Activated CD4-positive, alpha-beta T cell treated with anti-CD3 and anti-CD28 coated beads, Interleukin-2, amount 50 U/mL, for 4 hours (primary cell): ENCODE measurements at places on chromosomes 16 and 17.

- no peak for DNase-seq
Observed at GRCh38 chr17:8162997-8163977, 539 bp upstream of the VAMP2 start.

DNA sequence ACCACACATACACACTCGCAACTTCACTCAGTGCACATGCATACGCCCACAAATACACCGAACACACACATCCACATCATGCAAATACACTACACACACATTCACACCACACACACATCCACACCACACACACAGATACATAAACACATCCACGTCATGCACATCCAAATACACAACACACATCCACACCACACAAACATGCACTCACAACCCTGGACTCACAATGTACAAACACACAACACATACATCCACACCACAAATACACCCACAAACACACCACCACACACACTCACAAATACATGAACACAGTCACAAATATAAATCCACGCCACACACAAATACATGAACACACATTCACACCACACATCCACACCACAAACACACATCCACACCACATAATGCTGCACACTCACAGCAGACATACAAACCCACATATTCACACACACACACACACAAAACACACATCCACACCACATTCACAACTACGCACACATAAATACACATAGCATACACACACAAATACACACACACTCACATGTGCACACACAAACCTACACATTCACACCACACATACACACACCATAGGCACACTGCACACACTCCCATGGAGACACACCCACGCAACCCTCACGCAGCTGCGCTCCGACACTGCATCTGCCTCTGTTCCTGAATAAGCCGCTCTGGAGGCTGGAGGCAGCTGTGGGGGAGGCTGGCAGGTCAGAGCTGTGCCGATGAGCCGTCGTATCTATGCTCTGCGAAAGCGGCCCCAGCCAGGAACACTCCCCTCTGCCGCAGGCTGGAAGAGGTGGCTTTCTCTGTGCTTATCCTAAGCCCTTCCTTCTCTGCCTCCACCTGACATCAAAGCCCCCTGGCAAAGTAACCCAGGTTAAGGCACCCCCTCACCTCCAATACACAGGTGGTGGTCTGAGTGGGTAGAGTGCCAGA is 141.8 kb downstream of the GRIN2A start:
- no peak for DNase-seq

DNA sequence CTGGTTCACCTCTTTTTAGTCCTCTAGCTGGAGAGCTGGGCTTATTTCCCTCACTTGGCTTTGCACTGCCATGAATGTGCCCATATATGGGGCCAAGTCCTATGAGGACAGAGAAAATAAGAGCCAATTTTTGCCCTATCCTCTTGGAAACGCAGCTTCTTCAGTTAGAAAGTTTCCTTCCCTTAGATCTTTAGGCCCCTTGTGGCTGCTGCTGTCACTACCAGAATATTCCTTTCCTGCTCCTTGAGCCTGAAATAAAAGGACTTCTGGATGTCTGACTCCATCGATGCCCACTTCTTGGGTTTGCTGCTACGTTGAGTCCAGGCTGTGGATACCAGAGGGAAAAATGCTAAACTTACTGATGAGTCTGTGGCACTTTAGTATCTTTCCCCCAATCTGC is 487.1 kb downstream of the GRIN2A start:
- no peak for DNase-seq

DNA sequence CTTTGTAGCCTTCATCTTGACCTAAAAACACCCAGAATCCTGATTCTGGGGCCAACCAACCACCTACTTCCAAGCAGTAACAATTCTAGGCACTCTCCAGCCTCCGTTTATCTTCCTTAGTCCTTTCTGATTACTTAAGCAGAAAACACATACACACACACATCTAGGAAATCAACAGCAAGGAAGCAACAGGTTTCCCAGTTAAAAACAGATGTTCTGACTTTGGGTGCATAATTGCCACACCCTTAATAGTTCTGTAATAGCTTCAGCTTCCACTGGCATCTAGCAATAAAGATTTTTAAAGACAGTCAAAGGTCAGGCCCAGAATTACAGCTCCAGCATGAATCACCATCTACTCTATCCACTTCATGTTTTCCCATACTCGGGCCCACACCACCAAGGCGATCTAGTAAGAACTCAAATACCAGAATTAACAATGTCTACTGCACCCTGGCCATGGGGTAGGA is 2.6 kb downstream of the ARHGAP17 start:
- DNase-seq: no peak

GRCh38 chr17:40926341-40926740 is 11.1 kb downstream of the KRT23 start:
- DNase-seq: no peak
